ENCODE measurements at places on chromosomes 12 and 14.

GRCh38 chr12:124721501-124722162 is 142.0 kb downstream of the SCARB1 start:
- DNase-seq, result no peak

DNA sequence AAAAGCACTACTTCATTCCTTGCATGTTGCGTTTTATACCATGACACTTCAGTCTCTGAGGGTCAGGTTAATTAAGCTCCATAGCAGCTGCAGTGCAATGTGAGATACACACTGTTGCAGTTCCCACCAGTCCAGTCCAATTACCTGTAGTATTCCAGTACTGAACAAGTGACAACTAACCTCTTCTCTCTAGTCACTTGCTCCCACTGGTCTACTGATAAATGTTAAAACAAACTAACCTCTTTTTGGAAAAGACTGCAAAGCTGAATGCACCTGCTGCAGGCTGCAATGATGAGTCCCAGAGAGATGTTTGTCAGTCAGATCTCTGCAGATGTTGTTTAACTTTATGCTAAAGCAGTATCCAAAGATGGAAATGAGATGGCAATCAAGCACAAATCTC is 7.9 kb downstream of the NOVA1 start:
- DNase-seq, result no peak

DNA sequence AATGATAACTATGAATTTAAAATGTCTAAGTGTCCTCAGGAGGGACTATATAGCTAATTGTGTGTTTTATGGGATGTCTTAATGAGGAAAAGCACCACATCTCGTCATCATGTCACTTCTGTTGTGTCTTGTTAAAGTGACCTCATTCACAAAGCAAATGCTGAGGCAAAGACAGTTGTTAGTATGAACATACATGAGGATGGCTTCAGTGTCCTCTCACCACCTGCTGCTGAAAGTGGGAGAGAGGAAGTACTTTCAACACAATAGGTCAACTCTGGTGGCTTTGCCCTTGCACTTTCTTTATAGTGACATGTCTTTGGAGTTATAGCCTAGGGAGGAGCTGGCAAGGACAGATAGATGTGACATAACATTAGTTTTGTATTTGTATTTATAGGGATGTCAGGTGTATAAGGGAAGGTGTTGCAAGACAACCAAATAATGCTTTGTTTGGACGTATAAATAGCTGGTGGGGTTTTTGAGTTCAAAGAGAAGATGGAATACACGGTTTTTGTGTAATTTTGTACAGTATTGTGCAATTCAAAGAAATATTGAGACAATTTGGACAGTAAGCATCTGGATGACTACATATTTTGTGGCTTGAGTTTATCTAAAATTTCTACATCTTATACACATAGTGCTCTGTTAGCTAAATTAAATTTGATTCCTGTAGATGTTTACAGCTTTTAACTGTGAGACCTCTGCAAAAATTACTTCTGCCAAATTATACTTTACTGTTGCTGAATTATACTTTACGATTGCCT is 131.7 kb upstream of the ATP2B1 start:
- no peak for DNase-seq

- DNase-seq, result peak; percentile 18
Measured at GRCh38 chr14:79011091-79011919, 841.1 kb downstream of the NRXN3 start.

DNA sequence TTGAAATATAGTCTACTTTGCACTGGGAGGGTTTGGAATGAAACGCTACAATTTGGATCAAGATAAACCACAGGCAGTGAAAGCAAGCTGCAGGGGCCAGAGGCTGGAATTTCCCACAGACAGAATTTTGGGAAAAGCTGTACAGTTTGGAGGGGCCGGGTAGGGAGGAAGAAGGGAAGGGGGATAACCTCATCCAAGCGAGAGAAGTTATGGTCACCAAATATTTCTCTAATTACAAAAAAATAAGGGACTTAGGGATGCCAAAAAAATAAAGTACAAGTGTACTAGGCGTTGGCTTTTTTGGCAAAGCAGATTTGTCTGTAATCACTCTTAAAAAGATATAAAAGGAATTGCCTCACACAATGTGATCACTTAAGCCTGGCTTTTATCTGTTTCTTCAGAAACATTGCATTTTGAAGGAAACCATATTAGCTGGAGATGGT is 31.2 kb upstream of the ADGRD1 start:
- DNase-seq, result no peak

- no peak for DNase-seq
Measured at GRCh38 chr14:76236172-76237130, 84.7 kb downstream of the GPATCH2L start.

DNA sequence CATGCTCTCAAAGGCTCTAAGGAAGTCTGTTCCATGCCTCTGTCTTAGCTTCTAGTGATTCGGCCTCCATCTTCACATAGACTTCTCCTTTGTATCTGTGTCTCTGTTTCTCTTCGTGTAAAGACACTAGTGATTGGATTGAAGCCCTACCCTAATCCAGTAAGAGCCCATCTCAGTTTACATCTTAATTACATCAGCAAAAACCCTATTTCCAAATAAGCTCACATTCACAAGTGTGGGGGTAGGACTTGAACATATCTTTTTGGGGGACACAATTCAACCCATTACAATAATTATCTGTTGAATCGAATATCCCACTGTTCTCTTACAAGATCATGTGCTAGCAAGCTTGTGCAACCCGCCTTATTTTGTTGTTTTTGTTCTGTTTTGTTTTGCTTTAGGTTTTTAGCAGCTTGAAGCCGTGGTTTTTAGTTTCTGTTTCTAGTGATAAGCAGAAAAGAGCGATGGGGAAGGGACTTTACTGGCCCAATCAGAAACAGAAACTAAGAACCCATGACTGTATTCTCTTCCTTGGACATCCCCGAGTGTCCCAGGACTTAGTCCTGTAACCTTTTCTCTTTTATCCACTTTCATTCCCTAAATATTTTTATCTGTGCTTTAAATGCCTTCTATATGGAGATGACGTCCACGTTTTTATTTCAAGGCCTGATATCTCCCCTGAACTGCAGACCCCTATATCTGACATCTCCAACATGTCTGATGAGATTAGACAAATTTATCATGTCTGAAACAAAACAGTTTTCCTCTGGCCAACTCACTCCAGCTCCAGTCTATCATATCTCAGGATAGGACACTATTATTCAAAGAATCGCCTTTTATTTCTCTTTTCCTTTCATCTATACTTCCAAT is 353.0 kb downstream of the CCDC91 start:
- DNase-seq, result no peak

GRCh38 chr12:89225401-89225800 is 126.9 kb downstream of the DUSP6 start:
- no peak for DNase-seq

DNA sequence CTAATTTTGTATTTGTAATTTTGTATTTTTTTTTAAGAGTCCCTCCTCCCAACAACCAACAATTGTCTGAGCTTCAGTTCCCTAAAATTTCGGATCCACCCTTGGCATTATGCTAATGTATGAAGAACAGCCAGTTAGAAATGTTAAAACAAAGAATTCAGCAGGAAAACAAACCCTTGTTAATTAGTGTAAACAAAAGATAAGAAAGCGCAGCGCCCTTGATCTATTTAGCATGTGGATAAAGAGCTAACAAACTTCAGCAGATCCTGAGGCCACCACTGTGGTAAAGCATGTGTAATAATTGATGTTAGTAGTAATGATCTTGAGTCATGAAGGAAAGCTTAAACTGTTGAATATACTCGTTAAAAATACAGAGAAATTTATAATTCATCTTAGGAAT is 199.8 kb downstream of the TMX1 start:
- DNase-seq, result no peak

DNA sequence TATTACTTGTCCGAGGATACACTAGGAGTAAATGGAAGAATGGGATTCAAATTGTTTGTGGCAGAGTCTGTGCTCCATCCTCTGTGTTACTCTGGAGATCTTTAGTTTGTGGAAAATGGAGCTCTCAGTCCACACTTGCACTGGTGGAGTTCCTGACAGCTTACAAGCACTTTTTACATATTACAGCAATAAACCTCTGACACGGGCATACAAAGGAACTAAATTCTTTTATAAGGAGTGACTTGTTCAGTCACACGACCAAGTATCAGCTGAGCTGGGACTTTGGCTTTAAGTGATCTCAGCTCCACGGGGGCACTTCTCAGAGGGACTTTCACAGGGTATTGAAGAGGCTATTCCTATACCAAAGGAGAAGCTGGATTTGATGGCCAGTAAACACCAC is 417.5 kb downstream of the LRIG3 start:
- DNase-seq, result no peak

DNA sequence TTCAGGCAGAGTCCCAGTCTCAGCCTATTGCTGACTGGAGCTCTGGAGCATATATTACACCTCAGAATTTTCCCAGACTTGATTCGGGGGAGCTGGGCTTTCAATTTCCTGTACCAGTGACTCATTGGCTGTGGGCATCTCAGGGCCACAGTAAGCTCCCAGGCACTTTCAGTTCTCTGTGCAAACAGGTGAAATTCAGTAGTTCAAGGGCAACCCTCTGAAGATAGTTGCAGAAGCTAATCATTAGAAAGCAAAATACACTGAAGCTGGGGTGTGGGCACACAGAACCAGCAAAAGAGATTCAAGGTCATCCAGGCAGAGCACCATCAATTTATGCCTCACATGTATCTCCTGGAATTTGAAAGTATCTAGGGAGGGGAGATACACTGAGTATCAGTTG is 8.1 kb upstream of the NIN start:
- DNase-seq, result no peak

DNA sequence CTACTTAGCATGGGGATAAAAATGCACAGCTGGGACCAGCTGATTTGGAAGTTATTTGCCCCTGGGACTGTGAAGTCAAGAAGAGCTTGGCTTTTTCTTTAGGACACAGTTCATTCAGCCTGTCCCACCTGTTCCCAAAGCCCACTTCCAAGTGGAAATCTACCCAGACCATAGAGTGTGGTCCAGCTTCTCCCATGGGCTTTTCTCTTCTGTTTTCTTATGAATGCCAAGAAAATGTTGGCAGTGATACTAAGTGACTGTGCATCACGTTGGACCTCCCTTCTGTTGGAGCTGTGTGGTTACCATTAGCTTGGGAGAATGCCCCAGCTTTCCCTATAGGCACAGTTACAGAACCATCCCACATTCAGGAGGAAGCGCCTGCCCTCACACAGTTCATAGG is 89.4 kb downstream of the NT5DC3 start:
- DNase-seq, result no peak

- no peak for DNase-seq
Measured at GRCh38 chr12:119096429-119097202, 82.1 kb upstream of the HSPB8 start.

- no peak for DNase-seq
Measured at GRCh38 chr12:62693376-62694050, 226.9 kb downstream of the MON2 start.

DNA sequence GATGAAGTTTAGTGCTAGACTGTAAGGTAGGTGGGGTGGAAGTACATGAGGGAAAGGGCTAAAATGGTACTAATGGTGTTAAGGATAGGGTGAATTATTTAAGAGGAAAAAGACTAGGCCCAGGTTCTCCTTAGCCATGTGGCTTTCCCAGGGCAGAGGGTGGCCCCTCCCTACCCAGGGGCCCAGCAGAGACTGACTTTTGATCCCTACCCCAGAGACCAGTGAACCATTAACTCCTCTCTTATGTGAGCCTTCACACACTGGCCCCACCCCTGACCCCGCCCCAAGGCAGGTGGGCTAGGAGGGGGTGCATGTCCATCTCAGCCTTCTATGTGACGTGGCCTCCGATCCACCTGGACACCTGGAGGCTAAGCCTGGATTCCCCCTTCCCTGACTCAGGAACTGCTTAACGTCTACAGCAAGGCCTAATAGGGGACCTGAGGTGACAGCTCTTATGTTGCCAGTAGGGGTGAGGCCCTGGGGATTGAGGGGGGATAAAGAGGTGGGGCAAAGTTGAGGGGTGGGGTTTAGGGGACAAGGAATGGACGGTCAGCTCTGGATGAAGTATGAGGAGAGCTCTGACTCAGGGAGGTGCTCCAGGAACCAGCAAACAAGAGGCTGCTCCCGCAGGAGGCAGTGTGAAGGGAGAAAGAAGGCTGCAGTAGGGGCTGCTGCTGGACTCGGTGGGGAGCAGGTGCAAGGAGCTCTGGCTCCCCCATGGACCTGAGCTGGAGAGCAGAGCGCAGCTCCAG is 757 bp downstream of the SLC39A5 start:
- peak; percentile 92 for DNase-seq

DNA sequence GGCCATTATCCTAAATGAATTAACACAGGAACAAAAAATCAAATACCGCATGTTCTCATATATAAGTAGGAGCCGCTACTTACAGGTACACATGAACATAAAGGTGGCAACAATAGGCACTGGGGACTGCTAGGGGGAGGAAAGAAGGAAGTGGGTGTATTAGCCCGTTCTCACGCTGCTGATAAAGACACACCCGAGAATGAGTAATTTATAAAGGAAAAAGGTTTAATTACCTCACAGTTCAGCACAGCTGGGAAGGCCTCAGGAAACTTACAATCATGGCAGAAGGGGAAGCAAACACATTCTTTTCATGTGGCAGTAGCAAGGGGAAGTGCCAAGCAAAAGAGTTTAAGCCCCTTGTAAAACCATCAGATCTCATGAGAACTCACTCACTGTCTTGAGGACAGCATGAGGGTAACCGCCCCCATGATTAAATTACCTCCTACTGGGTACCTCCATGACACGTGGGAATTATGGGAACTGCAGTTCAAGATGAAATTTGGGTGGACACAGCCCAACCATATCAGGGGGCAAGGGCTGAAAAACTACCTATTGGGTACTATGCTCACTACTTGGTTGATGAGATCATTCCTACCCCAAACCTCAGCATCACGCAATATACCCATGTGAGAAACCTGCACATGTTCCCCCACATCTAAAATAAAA is 16.4 kb upstream of the MIA2 start:
- DNase-seq, result no peak

- no peak for DNase-seq
Measured at GRCh38 chr12:46578190-46578982, 205.8 kb upstream of the SLC38A2 start.

- no peak for DNase-seq
Measured at GRCh38 chr12:54251667-54252284, 28.1 kb downstream of the CBX5 start.

- no peak for DNase-seq
Measured at GRCh38 chr12:49901986-49902385, 1.7 kb downstream of the FAIM2 start.

GRCh38 chr12:93550748-93551611 is 21.5 kb upstream of the SOCS2 start:
- DNase-seq, result no peak

DNA sequence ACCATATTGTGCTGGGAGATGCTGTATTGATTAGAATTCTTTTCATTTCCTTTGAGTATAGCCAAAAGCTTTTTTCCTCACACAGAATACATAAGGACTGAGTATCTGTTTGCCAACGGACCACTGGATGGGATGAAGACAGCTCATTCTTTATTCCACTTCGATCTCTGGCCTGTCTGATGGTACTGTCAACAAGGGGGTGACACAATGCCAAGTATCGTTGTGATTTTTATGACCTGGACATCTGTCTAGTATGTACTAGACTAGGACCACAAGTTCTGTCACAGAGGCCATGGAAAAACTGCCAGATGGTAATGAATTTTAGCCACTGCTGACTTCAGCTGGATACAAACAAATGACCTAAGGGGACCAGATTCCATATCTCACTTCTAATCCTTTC is 502.7 kb downstream of the SOX5 start:
- no peak for DNase-seq

All from colonic mucosa (tissue), 4 donors.